ENCODE measurements at places on chromosomes 6 and 20.

- no peak for DNase-seq
These were observed 148.1 kb downstream of the SCML4 start for GRCh38 chr6:107676042-107676441.

GRCh38 chr6:21634582-21634981 lies 41.0 kb downstream of the SOX4 start:
- no peak for DNase-seq

- DNase-seq: no peak
These were observed 479 bp downstream of the SLC39A7 start for GRCh38 chr6:33201147-33201545.

GRCh38 chr20:5526516-5526915 lies 209.8 kb upstream of the PROKR2 start:
- no peak for DNase-seq

DNA sequence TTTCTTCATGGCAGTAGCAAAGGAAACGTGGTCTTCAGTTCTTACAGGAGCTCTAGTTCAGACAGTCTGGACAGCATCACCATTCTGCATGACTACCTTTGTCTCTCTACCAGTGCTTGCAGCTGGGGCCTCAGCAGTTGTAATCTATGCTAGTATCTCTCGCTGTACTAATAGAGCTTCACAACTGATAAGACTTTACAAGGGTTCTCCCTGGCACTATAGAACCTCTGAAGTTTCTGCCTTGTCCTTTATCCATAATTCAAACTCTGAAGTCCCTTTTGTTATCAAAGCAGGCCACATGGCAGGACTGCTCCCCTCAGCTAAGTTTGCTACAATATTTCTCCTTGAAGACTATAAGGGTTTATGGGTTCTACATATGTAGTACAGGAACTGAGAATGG lies 842.1 kb upstream of the ADGRB3 start:
- no peak for DNase-seq

- DNase-seq: no peak
These were observed 35.4 kb downstream of the AKAP12 start for GRCh38 chr6:151275121-151275520.

GRCh38 chr6:11317885-11318771 lies 85.7 kb upstream of the NEDD9 start:
- DNase-seq: peak; percentile 39

GRCh38 chr20:61119273-61119672 lies 132.8 kb upstream of the CDH4 start:
- DNase-seq: no peak

DNA sequence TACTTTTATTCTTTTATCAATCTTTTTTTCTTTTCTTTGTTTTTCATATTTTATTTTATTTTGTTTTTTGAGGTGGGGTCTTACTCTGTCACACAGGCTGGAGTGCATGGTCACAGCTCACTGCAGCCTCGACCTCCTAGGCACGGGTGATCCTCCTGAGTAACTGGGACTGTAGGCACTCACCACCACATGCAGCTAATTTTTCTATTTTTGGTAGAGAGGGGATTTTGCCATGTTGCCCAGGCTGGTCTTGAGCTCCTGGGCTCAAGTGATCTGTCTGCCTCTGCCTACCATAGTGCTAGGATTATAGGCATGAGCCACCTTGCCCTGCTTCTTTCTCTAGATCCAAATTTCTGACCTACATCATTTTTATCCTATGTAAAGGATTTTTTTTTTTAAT lies 153.2 kb downstream of the CDKAL1 start:
- no peak for DNase-seq

DNA sequence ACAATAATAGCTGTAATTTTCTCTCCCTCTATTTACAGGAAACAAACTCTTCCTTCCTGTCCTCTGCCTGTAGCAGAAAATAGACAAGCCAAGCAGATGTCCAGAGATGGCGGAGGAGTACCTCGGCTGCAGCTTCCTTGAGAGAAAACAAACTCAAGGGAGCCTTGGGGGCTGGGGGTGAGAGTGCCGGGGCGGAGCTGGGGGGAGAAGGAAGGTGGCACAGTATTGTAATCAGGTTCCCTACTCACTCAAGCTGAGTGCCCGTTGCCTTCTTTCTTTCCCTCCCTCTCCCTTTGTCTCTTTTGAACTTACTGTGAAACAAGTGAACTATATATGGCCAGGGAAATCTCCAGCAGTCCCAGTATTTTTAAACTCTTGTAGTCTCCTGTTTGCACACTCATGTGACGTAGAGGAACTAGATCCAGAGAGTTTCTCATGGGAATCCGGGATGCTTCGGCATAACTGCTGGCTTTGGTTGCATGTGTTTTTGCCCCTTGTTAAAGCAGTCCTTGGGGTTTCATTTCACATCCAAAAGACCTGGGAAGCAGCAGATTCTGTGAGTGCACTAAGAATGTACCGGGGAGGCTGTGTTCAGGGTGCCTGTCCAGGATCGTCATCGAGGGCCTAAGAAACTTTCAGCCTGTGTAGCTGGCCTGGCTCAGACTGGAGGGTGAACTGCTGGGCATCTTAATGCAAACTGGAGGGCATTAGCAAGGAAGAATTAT lies 44.6 kb upstream of the HDDC2 start:
- DNase-seq: no peak

GRCh38 chr6:69584913-69585729 lies 211.7 kb downstream of the LMBRD1 start:
- peak; percentile 8 for DNase-seq

DNA sequence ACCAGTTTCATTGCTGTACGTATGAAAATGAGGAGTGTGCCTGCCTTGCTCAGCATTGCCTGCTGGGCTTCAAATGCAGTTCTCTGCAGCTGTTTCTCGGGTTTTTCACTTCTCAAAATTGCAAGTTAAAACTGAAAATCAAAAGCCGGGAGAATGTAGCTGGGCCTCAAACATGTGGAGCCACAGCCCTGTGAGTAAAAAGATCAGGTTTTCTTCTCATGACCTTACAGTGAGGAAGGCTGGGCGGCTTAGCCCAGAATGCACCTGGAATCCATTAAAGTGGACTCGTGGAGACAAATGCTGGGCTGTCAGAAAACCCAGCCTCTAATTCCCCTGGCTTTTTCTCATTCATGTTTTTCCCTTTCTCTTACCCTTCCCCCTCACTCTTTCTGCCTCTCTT lies 34.4 kb downstream of the DSE start:
- no peak for DNase-seq

- DNase-seq: no peak
These were observed 32.5 kb upstream of the ASCC3 start for GRCh38 chr6:100913400-100914276.

DNA sequence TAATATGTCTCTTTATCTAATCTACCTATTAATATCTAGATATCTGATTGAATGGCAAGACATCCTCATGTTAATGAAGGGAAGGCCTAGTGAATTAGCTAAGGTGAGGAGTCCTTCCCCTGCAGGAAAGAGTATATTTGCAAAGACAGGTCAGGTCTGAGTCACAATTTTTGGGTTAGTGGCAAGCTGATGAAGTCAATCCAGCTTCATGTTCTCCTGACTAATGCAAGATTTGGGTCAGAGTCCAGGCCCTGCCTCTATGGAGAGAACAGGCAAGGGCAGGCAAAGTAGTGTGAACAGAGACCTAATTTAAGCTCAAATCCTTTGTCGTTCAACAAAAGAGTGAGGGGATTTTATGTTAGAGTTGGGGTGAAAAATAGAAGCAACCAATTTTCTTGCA lies 496.7 kb downstream of the BMP2 start:
- DNase-seq: no peak

DNA sequence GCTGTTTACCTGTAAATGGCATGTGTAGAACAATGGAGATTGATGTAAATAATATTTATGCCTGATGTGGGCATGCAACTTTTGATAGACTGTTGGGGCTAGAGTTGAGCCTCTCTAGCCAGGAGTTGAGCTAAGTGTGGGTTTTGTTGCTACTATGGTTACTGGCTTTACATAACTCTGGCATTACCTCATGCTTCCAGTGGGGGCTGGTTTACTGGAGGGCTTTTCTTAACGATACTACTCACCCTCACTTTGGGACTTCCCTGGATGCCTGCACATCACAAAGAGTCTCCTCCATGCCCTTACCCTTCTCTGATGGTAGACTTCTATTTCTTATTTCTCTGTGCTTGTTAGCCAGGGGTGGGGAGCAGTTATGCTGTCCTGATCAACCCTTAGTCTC lies 524.6 kb upstream of the CDH4 start:
- DNase-seq: no peak

DNA sequence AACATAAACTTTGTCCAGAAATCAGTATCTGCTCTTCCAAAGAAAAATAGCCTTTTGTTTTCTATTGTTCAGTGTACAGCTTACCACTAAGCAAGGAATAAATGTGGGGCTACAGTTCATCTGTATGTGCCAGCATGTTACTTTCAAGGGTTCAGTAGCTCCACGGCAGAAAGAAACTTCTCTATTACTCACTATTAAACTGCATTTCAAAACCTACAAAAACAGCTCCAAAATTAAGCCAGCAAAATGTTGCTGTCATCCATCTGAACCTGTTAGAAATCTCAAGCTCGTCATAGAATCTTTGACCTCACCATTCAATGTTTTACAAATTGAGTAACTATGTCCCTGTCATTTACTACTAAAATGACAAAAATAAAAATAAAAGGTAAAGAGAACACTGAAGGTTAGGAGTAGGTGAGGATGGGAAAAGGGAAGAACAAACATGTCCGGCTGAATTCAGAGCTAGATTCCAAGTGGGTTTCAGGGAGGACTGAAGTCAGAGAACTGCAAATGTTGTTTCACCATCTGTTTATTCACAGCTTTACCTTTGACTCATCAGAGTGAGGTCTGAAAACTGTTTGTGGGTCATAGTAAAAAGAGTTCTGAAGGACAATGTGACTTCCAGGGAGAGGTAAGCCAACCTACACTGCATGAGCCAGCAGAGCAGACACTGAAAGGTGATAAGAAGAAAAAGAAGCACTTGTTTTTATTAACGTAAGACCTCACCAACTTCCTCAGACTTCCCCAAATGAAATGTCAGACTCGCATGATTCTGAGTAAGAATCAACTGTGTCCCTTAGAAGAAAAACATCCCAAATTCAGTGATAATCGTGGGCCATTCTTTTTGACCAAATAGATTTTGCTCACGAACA lies 62.0 kb downstream of the ATXN1 start:
- DNase-seq: no peak

DNA sequence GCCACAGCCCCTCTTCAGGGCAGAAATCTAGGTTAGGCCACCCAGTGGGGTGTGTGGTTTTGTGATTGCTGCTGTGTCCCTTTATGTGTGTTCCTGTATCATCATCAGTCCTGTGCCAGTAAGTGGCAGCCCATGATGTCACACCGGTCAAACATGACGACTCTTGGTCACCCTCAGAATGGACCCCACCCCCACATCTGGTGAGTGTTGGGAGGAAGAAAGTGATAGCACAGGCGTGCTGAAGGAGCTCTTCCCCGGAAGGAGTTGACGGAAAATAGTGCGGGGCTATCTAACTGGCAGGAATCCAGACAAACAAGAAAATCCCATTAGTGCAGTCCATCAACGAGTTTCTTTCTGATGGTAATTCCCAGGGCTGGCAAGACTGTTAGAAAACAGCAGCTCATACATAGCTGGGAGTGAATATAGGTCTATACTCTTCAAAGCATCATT lies 33.4 kb upstream of the IL17A start:
- DNase-seq: no peak

- DNase-seq: no peak
These were observed 30.7 kb downstream of the TRAM2 start for GRCh38 chr6:52546192-52546591.

DNA sequence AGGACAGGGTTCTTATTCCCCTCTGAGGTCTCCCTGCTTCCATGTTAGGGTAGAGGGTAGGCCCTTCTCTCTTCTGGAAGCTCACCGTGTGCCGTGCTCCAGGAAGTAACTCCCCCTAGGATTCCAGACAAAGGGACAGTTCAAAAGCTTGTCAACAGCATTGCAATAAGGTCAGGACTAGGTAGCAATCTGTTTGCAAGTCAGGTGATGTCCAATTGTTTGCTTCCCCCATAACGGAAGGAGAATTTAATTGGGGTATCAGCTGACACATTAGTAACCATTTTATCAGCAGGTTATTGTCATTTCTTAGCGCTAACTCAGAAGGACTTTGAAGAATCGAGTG lies 41.9 kb downstream of the SYNJ2 start:
- DNase-seq: no peak

- no peak for DNase-seq
These were observed 111.5 kb downstream of the HFE start for GRCh38 chr6:26198722-26199056.

GRCh38 chr6:111823831-111824607 lies 49.2 kb downstream of the FYN start:
- no peak for DNase-seq
